ENCODE measurements at places on chromosomes 7 and 10. TPM values are rescaled to one million over a fixed set of nuclear protein-coding genes. Genes with fewer than 3 reads are reported as not detected.

Gene RNF32
- 2.9 TPM for total RNA-seq

Gene HYAL4
- total RNA-seq: not detected

Gene TRIP6
- 12.6 TPM for total RNA-seq

Gene SH2B2
- 32.1 TPM for total RNA-seq

Gene NEUROD6
- not detected for total RNA-seq

Gene XRCC2
- 2.3 TPM for total RNA-seq

Gene ANXA7
- total RNA-seq: 150 TPM

Gene RPEL1
- not detected for total RNA-seq

Gene SFMBT2
- 19.2 TPM for total RNA-seq

- no peak for DNase-seq
Observed at GRCh38 chr7:23544913-23545354, 13.2 kb upstream of the TRA2A start.

DNA sequence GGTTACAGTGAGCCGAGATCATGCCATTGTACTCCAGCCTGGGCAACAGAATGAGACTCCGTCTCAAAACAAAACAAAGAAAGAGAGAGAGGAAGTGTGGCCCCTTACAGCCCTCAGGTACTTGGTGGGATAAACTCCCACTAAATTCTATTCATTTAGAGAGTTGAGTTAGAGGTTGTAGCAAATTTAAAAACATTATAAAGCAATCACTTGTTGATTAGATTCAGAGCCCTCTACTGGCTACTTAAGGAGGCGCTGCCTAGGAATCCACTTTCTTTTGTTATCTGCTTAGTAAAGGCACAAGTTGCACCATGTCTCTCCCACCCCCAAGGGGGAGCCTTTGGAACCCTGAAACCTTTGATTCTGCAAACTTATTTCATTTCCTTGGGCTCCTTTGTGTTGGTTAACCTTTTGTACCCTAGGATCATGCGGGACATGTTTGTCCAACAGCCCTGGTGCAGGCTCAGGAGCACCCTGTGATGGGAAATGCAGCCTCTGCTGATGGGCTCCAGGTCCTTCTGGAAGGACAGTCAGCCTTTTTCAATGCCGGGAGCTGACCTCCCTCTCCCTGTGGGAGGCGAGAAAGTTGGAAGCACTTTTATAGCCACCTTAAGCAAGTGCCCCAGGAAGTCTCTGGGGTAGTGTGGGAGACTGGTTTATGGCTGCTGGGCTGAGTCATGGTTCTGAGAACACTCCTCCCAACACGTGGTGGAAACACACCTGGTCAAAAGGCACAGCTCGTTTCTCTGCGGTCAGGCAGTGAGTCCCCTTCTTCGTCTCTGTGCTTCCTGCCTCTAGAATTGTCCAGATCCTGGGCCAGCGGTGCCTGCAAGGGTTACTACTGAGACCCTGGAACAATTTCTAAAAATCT is 2.3 kb downstream of the HKDC1 start:
- peak; percentile 29 for DNase-seq

DNA sequence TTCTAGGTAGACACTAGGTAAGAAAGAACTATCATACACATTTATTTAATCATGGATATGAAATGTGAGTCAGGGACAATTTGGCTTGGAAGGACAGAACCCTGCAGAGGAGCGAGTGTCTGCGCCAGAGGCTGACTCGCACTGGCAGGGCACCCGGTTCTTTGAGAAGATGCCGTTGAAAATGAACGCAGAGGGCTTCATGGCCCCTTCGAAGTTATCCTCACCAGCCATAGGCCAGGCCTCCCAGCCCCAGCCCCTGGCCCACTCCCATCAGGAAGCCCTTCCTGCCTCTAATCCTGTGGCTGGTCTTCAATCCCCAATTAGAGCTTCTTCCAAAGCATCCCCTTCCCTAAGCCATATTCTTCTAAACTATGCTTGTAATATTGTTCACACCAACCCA is 239.8 kb downstream of the TCERG1L start:
- DNase-seq: no peak

GRCh38 chr7:84302949-84303348 is 108.4 kb upstream of the SEMA3A start:
- DNase-seq: no peak

GRCh38 chr10:100184840-100185239 is 989 bp downstream of the ERLIN1 start:
- no peak for DNase-seq

GRCh38 chr7:49294611-49295010 is 370.3 kb downstream of the CDC14C start:
- DNase-seq: no peak

DNA sequence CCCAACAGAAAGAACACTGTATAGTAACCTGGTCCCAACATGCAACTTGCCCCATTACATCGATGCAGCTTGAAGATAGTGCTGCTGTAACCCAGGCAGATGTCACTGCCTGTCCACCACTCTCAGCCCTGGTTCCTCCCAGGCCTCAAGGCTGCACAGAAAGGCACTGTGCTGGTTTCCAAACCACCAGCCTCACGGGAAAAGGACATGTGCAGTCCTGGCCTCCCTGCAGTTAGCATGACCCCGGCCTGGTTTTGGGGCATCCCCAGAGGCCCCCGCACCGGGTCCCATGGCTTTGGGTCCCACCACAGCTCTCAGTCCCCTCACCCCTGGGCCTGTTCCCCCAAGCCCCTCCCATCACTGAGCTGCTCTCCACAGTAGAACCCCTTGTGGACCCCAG is 214.5 kb downstream of the TNS3 start:
- DNase-seq: no peak

DNA sequence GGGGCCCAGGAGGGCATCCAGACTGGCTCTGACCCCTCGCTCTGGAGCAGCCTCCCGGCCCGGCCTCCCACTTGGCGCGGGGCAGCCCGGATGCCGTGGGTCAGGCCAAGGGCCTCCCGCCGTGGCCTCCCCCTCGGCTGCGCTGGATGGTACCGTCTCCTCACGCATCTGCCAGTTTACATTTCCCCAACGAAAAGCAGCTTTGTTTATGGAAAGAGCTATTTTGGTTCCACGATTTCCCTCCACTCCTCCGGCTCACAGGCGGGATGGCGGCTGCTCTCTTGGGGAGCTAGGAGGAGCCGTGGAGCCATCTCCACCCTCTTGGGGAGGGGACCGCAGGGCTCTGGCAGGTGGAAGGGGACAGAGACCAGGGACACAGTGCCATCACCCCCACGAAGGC is 93.2 kb upstream of the MYL10 start:
- no peak for DNase-seq

- no peak for DNase-seq
Observed at GRCh38 chr10:60495338-60496055, 105.8 kb upstream of the ANK3 start.

DNA sequence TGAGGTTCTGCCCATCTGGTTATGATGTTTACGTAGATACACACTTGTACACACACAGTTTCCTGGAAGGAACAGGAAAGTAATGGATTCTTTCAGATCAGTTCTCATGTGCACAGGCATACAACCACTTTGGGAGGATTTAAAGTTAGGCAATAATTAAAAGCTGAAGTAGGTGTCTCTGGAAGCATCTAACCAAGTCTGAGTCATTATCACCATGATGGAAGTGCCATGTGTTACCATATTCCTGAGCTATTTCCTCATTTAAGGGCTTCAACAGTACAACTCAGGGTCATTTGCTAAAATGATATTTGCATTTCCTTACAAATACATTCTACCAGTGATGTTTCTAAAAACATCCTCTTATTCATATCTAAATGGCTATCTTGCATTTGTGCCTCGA is 41.4 kb upstream of the BET1 start:
- DNase-seq: no peak

DNA sequence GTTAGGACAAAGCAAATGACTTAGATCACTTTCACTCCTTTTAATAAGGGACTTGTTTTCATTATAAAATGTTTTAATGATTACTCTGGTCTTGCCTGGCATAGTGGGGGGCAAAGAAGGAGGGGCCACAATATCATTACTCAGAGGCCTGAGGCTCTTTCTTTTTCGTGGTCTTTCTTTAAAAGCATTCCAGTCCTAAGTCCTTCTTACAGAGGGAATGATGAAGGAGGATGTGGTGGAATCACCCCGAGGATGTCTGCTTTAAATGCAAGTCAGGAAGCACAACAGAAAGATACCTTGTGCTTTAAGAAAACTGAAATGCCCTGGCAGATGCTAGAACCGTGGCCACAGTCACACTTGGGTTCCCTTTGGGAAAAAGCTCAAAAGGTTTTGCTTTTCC is 379.1 kb downstream of the INHBA start:
- DNase-seq: no peak

GRCh38 chr10:63976538-63976937 is 455.3 kb downstream of the REEP3 start:
- DNase-seq: no peak

- no peak for DNase-seq
Observed at GRCh38 chr7:55179931-55180682, 161.3 kb downstream of the EGFR start.

DNA sequence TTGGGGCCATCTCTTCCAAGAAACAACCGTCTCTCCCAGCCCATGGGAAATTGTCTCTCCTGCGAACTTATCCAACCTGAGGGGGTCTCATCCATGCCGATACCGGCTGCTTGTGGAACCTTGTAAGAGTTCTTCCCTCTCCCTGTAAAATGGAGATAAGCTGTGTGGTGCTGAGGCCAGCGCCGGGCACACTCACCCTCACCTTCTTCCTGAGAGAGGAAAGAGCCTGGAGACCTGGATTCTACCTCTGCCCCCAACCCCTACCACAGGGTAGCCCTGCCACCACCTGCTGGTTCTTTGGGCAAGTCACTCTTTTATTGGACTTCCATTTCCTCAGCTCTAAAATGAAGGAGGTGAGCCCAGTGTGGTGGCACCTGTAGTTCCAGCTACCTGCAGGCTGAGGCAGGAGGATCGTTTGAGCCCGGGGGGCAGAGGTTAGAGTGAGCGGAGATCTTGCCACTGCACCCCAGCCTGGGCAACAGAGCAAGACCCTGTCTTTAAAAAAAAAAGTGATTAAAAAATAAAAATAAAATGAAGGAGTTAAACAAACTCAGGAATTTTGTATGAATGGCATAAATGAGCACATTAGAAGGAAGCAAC is 38.4 kb upstream of the PSAP start:
- no peak for DNase-seq
